ENCODE measurements at places on chromosomes 1 and 21.

DNA sequence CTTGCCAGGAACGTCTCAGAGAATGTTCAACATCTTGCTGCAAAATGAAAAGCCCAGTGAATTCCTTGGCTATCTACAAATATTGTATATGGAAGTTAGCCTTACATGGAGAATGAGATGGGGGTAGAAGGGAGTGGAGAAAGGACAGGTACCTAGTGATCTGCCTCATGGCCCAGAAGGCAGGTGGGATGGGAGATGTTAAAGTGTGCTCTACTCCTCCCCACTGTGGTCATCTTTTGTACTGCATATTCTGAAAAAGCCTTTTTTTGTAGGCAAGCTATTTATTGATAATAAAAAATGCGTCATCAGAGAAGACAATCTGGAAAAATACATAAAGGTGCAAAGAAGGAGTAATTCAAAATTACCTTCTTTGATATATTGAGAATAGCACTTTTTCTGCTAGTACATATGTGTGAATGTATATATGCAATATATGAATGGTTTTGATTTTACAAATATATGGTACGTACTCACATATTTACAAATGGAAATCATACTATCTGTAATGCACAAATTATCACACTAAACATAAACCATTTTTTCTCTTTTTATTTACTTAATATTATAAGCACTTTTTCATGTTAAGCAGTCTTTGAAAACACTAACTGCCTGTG lies 19.1 kb upstream of the SLC5A9 start:
- DNase-seq = peak; percentile 23
- peaks cover 9% of the 10 kb centered on the region for H3K27me3 ChIP-seq
- peaks cover 11% of the 10 kb centered on the region for H3K4me1 ChIP-seq
- H3K27ac ChIP-seq = no peak overlapping the region

GRCh38 chr1:205633421-205633976 lies 1.7 kb upstream of the ELK4 start:
- H3K27me3 ChIP-seq = peaks cover 8% of the 10 kb centered on the region
- H3K4me3 ChIP-seq = peak overlapping the region; percentile 94
- peaks cover 3% of the 10 kb centered on the region for H3K36me3 ChIP-seq
- no peak overlapping the region for H3K27ac ChIP-seq
- no peak for DNase-seq

DNA sequence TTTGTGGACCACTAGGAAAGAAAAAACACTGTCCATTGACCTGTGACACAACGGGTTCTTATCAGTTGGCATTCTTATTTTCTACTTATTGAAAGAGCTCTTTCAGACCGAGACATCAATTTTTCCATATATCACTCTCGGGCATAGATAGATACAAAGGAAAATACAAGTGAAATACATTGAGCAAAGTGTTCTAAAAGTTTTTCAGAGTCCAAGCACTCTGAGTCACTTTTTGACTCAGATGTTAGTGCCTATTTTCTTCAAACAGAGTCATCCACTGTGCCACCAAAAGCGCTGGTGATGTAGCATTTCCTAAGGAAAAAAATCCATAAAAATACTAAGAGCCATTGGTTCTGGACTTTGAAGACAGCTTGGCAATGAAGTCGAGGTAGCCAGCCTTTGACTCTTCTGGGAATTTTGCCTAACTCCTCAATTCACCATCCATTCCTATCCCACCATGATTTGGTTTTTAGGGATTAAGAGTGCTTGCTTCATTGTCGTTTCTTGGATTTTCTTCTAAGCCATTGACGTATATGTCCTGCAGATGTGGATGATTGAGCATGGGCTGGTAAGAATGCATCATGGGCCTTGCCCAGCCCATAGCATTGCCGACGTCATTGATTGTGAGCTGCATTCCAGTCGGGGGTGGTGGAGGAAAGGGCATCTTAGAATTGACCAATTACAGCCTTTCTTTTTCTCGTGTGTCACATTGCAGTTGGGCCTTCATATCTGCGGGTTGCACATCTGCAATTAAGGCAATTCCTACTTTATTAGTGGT lies 10.6 kb downstream of the GALNT2 start:
- H3K4me3 ChIP-seq = no peak overlapping the region
- no peak overlapping the region for H3K27ac ChIP-seq
- H3K27me3 ChIP-seq = peaks cover 4% of the 10 kb centered on the region
- H3K4me1 ChIP-seq = peaks cover 59% of the 10 kb centered on the region
- no peak for DNase-seq

DNA sequence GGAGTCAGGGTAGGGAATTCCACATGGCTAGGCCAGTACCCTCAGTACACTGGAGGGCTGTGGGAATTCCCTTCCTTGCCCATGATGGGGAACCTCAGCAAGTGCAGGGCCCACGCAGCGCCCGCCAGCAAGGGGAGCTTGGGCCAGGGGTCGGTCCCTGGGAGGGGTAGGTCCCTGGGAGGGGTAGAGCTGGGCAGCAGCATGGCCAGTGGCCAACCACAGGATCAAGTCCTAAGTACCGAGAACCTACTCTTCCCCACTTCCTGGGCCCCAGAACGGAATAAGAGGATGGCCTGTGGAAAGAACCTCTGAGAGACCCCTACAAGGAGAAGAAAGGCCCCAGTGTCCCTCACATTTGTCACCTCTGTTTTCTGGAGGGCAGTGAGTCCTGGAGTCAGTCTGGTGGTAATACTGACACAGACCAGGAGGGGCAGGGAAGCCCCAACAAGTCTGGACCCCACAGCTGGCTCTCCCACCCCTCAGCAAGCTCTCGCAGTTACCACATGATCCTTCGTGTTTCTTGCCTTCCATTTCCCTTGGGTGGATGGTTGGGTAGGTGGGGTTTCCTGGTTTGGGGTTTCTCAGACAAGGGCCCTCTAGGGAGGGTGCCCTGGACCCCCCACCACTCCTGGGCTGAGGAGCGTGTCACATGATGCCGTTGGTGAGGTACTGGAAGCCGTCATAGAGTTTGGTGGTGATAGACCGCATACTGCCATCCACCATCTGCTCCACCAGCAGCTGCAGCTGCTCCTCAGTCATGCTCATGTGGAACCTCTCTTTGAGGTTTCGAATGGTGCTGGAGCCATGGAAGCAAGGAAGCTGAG lies 10.3 kb downstream of the ZNF687 start:
- peaks cover 27% of the 10 kb centered on the region for H3K36me3 ChIP-seq
- peak overlapping the region; percentile 91 for H3K27ac ChIP-seq
- H3K27me3 ChIP-seq = no peaks in the 10 kb centered on the region
- H3K4me1 ChIP-seq = peaks cover 14% of the 10 kb centered on the region
- no peak overlapping the region for H3K4me3 ChIP-seq
- DNase-seq = no peak

- peak overlapping the region; percentile 21 for H3K27ac ChIP-seq
- H3K36me3 ChIP-seq = peaks cover 59% of the 10 kb centered on the region
- no peak for DNase-seq
Measured at GRCh38 chr1:46363121-46363520, 22.5 kb downstream of the NSUN4 start.

GRCh38 chr1:1422465-1423244 lies 1.6 kb upstream of the ANKRD65 start:
- no peak overlapping the region for H3K4me3 ChIP-seq
- DNase-seq = no peak
- H3K27ac ChIP-seq = peak overlapping the region; percentile 57
- peaks cover 2% of the 10 kb centered on the region for H3K36me3 ChIP-seq
- H3K27me3 ChIP-seq = peaks cover 3% of the 10 kb centered on the region

DNA sequence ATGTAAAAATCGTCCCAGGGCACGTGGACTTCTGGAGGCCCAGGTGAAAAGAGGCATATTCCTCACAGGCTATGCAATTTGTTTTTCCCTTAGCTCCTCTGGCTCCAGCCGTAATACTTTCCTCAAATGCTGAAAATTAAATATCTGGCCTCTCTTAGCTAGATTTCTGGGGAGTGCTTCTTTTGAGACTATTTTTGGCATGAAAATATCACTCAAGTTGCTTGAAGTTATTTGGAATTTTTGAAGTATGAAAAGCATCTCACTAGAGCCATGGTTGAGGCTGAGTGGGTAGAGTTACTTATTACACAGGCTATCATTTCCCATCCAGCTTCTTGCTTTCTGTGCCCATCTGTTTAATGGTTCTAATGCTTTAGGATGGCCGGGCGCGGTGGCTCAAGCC lies 59.7 kb downstream of the MYOM3 start:
- H3K4me1 ChIP-seq = peaks cover 15% of the 10 kb centered on the region
- no peak overlapping the region for H3K4me3 ChIP-seq
- H3K27ac ChIP-seq = no peak overlapping the region
- no peak for DNase-seq
- H3K27me3 ChIP-seq = no peaks in the 10 kb centered on the region

DNA sequence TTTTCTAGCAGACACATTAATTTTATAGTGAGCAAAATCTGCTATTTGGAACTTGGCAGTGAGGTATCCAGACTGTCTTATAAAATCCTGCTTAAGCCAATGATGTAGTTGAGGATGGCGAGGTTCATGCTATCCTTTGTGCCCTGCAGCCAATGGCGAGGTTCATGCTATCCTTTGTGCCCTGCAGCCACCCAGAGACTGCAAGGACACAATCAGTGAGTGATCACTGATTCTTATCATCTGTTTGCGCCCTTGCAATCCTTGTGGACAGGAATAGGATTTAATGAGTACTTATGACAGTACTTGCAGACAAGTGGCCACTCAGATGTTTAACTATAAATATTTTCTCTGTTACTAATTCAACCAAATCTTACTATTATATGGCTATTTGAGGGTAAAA lies 112.6 kb downstream of the EIF4G3 start:
- peaks cover 4% of the 10 kb centered on the region for H3K36me3 ChIP-seq
- peaks cover 16% of the 10 kb centered on the region for H3K4me1 ChIP-seq
- no peaks in the 10 kb centered on the region for H3K27me3 ChIP-seq
- H3K27ac ChIP-seq = no peak overlapping the region
- no peak for DNase-seq

DNA sequence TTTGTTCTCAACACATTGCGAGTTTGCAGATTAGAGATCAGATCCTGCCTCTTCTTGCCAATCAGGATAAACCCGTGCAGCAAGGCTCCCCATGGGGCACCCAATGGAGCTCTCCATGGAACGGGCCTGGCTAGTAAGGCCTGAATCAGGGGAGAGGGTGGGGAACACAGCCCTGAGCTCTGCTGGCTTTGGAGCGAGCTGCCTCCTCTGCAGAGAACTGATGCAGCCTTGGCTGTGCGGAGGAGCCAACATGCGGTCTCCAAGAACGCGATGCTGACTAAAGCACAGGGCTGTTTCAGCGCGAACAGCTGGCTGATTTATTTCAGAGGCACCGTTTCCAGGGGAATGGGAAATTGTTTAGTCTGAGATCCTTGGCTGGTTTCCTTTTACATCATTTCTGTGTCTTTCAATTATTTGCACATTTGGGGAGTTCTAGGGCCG lies 139.7 kb downstream of the TSEN15 start:
- no peak overlapping the region for H3K27ac ChIP-seq
- no peak for DNase-seq
- H3K4me1 ChIP-seq = peaks cover 5% of the 10 kb centered on the region
- H3K4me3 ChIP-seq = no peak overlapping the region
- H3K27me3 ChIP-seq = peaks cover 4% of the 10 kb centered on the region
- H3K36me3 ChIP-seq = no peaks in the 10 kb centered on the region

- no peak overlapping the region for H3K4me3 ChIP-seq
- H3K27ac ChIP-seq = no peak overlapping the region
- no peak for DNase-seq
- H3K36me3 ChIP-seq = no peaks in the 10 kb centered on the region
- H3K4me1 ChIP-seq = peaks cover 48% of the 10 kb centered on the region
Measured at GRCh38 chr1:58745666-58746065, 38.2 kb downstream of the JUN start.

- H3K4me1 ChIP-seq = peaks cover 16% of the 10 kb centered on the region
- H3K27ac ChIP-seq = no peak overlapping the region
- no peaks in the 10 kb centered on the region for H3K36me3 ChIP-seq
- H3K4me3 ChIP-seq = no peak overlapping the region
- no peak for DNase-seq
Measured at GRCh38 chr1:204616641-204617040, 68.9 kb downstream of the LRRN2 start.

- H3K4me3 ChIP-seq = no peak overlapping the region
- no peak for DNase-seq
- no peak overlapping the region for H3K27ac ChIP-seq
Measured at GRCh38 chr1:34511802-34512201, 243.0 kb upstream of the GJB5 start.

- no peaks in the 10 kb centered on the region for H3K36me3 ChIP-seq
- H3K27ac ChIP-seq = no peak overlapping the region
- peaks cover 19% of the 10 kb centered on the region for H3K4me1 ChIP-seq
- DNase-seq = no peak
- peaks cover 4% of the 10 kb centered on the region for H3K27me3 ChIP-seq
- H3K4me3 ChIP-seq = no peak overlapping the region
Measured at GRCh38 chr1:67441183-67441582, 11.0 kb upstream of the SERBP1 start.

- peak within 1 kb of the TSS; percentile 96 for H3K4me3 ChIP-seq
- H3K27me3 ChIP-seq = peaks cover 3% of the 10 kb centered on the region
- DNase-seq = peak; percentile 82
- peaks cover 22% of the 10 kb centered on the region for H3K36me3 ChIP-seq
- peaks cover 30% of the 10 kb centered on the region for H3K4me1 ChIP-seq
Measured at GRCh38 chr1:215566556-215567490, at the start of gene KCTD3. KCTD3 (plus strand) TSS chr1:215567304; CDS start chr1:215567686, 382 bp downstream.

DNA sequence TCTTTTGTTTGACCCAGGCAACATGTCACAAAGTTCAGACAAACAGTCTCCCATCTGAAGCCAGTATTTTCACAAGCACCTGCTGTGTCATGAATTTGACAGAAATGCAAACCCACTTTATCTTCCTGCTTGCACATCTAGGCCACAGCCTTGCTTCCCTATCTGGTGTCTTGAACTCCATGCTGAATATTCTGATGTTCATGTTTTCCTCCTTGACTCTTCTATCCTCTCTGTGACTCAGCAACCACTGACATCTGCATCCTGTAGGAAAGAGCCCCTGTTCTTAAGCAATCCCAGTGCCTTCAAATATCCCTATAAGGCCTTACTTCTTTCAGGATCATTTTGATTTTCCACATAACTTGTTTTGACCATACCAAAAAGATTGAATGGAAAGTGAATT lies 6.5 kb downstream of the CD55 start:
- no peaks in the 10 kb centered on the region for H3K4me1 ChIP-seq
- H3K27ac ChIP-seq = no peak overlapping the region
- no peak for DNase-seq
- H3K4me3 ChIP-seq = no peak overlapping the region

GRCh38 chr21:38915546-38915945 lies 109.8 kb downstream of the ETS2 start:
- H3K27me3 ChIP-seq = peaks cover 21% of the 10 kb centered on the region
- H3K36me3 ChIP-seq = no peaks in the 10 kb centered on the region
- DNase-seq = no peak
- peaks cover 13% of the 10 kb centered on the region for H3K4me1 ChIP-seq
- H3K27ac ChIP-seq = no peak overlapping the region

GRCh38 chr1:66090859-66091457 lies 298.3 kb downstream of the PDE4B start:
- H3K36me3 ChIP-seq = no peaks in the 10 kb centered on the region
- H3K4me3 ChIP-seq = no peak overlapping the region
- no peak overlapping the region for H3K27ac ChIP-seq
- no peak for DNase-seq

- no peaks in the 10 kb centered on the region for H3K36me3 ChIP-seq
- no peak for DNase-seq
- no peak overlapping the region for H3K27ac ChIP-seq
- no peaks in the 10 kb centered on the region for H3K27me3 ChIP-seq
- H3K4me3 ChIP-seq = no peak overlapping the region
Measured at GRCh38 chr21:16815243-16815642, 697.6 kb upstream of the CXADR start.
